Neural progenitor cell (in vitro differentiated cells): ENCODE measurements at places on chromosomes 2 and 18. TPM values are rescaled to one million over a fixed set of nuclear protein-coding genes. Genes with fewer than 3 reads are reported as not detected.
A peak's percentile ranks its signal among the peaks of the same experiment; 100 is the strongest.

GRCh38 chr2:130920415-130921163 lies 83.9 kb downstream of the ARHGEF4 start:
- DNase-seq, result peak; percentile 85

DNA sequence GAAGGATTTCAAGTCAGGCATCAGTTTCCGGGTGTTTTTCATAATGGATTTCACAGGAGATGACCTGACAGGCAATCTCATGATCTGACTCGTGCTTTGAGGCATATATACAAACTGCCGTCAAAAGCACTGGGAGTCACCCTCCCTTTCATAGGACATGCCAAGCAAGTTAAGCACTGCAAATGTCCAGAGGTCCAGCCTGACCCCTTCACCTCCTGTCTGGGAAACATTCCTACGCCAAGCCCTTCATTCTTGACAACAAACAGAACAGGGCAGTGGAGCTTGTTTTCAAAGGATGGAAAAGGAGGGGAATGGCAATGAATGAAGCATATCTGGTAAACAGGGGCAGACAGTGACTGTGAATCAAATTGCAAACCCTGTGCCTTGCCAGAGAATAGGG lies 963.6 kb downstream of the BCL11A start:
- no peak for DNase-seq

GRCh38 chr2:17607379-17607778 lies 66.9 kb downstream of the VSNL1 start:
- DNase-seq, result no peak

DNA sequence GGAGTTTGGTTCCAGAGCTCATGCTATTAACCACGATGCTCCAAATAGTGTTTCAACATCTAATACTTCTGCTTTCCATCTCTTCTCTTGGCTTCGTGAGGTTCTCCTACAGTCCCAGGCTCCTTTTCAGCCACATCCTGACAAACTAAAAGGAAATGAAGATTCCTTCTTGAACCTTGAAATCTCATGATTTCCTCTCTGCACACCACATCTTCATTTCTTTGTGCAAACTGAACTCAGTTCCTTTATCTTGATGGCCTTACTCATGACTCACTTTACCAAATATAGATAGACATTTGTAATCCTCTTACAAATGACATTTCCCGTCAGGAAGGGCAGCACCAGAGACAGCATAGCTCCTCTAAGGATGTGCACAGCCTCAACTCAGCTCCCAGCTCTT lies 50.0 kb upstream of the ITGA4 start:
- no peak for DNase-seq

DNA sequence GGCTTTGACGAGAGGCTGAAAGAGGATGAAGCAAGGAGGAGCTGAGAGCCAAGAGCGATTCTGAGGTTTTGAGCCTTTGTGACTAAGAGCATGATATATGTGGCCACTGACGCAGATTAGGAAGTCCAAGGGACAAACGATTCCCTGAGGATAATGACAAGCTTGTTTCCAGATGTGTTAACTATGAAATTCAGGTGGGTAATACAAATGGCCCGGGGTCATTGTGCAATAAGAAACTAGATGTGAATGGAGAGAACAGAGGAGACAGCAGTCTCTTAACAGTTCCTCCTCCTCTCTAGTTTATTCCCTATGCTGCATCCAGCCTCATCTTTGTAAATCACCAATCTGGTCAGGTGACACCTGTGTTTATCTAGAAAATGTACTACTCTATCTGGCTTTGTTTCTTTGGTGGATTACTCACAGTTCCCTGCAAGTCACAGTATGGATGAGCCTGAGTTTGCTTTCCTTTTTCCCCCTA lies 84.2 kb downstream of the SOCS6 start:
- no peak for DNase-seq

DNA sequence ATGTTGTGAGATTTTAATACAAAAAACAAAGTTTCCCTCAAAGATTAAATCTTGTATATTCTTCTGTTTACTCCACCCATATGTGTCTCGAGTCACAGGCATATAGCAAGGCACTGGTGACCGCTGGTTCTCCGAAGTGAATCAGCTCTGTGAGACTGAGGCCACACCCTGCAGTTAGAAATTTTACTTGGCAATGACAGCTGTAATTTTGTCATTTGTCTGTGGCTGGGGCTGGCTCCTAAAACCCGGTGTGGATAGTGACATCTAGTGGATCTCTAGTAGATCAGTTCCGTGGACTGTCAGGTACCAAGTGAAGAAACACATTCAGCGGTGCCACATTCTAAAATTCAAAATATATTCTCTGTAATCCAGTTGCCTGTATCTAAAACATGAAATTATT lies 278.0 kb downstream of the NEDD4L start:
- DNase-seq, result peak; percentile 45

DNA sequence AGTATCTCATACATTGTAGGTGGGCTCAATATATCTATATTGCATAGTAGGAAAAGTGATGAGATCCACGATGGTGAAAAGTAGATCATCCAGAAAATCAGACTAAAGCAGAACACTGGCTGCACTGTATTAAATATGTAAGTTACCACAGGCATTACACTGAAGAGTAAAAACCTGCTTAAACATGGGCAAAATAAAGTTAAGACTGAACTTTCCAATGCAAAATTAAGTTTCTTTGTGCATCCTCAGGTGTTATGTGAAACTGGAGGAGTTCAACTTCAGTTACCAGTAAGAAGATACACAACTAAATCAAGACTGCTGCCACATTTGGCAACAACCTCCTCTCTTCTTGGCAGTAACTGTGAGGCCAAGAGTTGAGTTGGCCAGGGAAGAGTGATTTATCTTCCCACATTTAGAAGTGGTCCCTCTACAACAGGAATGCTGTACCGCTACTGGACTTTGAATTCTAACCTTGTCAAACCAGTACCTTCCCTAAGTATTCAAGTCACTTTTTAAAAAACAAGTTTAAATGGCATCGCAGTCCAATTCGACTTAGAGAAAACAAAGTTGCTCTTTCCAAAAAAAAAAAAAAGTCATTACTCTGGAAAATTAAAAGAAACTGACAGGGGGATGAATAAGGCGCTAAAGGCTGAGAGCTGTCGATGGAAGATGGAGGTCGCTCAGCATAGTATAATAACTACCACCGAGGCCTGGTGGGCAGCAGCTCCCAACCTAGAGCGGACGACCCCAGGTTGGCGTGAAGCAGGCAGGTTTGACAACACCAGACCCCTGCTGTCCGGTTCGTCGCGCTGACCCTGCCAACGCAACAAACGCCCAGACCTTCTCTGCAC lies 1.1 kb downstream of the MAP4K3 start:
- DNase-seq, result no peak

GRCh38 chr18:62852851-62853250 lies 137.5 kb downstream of the PHLPP1 start:
- DNase-seq, result no peak

GRCh38 chr2:14340703-14341102 lies 291.8 kb upstream of the LRATD1 start:
- no peak for DNase-seq

- peak; percentile 20 for DNase-seq
These were observed 8.8 kb upstream of the ATOH8 start for GRCh38 chr2:85744741-85745601.

GRCh38 chr2:218292048-218293014 lies at the start of gene TMBIM1:
TMBIM1 (minus strand) TSS chr2:218292503; CDS start chr2:218282141, 10,362 bp downstream.
- peak; percentile 89 for DNase-seq

DNA sequence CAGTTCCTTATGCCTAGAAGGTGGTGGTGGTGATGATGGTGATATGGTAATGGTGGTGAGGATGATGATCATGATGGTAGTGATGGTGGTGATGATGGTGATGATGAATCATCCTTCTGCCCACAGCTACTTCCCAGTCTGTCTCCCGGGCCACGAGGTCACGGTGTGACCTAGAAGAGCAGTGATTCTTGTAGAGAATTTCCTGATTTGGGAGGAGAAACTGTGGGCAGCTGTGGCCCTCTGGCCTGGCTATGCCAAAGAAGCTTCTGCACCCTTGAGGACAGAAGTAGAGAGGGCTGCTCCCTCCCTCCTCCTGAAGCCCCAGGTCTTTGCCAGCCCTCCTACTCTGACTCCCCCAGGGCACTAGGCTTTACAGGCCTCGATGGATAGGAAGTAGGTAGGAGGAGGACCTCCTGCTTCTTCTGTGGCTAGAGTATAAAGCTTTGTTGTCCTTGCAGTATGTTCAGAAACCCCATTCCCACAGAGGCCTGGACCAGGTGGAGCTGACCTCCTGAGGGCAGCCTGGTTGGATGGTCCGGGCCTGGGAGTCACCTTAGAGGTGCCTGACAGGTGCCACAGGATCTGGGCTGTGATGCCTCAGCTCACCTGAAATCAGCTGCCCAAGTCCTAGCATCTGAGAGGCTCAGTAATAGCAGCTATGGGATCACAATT lies 57.9 kb upstream of the EPAS1 start:
- no peak for DNase-seq

- no peak for DNase-seq
These were observed 84.4 kb upstream of the CAVIN2 start for GRCh38 chr2:191931329-191931728.

DNA sequence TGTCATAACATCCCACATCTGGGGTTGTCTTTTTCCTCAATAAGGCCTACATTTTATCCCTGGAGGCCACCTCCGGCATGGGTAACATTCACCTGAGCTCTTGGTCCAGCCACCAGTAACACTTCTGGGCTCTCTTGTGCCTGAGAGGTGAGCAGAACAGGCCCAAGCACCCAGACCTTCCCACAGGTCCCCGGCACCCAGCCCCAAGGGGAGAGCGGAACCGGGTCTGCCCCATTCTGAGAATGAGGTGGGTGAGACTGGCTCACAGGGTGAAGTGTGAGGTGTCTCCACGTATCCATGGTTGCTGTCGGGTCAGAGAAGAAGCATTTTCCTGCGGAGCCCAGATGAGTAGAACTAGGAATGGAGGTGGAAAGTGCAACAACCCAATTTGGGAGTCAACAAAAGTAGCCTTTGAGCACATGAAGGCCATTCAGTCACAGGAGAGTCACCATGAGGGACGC lies 496.7 kb upstream of the MYT1L start:
- no peak for DNase-seq

- DNase-seq, result no peak
These were observed 586.4 kb upstream of the ZEB2 start for GRCh38 chr2:145106293-145106692.

- no peak for DNase-seq
These were observed 82.5 kb downstream of the SPP2 start for GRCh38 chr2:234133004-234133403.

DNA sequence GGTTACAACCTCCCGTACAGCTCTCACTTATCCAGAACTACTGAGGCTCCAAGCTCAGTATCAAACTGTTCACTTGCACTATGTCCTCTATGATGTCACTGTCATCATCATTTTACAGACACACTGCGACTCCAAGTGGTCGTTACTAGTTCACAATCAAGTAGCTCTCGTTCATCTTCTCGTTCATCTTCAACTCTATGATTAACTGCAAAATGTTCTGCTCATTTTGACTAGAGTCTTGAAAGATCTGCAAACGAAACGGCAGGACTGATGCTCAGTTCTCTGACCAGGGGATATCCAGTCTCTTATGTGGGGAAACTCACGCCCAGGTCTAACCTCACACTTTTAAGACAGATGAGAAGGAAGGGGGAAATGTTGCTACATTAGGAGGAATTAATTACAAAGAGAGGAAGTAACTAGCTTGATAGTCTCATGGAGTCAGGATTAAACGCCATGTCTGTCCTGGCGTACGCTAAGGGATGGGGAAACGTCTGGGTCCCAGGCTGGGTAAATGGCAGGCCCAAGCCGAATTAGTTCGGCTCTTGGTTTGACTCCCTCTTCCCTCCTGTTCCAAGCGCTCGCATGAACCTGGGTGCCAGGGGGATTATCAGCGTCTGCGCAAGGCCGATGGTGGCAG lies 794 bp upstream of the CHCHD5 start:
- peak; percentile 11 for DNase-seq

GRCh38 chr2:23028106-23028505 lies 356.9 kb upstream of the KLHL29 start:
- DNase-seq, result no peak

DNA sequence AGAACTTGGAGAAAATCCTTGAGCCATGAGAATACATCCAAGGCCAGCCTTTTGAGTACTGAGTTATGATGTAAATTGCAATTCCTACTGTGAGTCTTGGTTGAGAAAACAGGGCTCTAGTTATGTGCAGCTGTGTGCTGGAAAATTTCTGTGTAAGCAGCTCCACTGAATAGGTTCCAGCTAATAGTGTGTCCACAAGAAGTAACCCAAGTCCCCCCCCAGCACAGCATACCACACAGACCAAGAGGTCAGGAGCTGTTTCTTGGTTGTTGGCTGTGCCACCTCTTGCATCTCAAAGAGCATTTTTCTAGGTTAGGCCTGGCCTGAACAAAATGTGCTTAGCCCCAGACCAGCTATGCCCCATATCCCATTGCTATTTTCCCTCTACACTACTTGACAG lies 36.8 kb upstream of the APCDD1 start:
- DNase-seq, result no peak

DNA sequence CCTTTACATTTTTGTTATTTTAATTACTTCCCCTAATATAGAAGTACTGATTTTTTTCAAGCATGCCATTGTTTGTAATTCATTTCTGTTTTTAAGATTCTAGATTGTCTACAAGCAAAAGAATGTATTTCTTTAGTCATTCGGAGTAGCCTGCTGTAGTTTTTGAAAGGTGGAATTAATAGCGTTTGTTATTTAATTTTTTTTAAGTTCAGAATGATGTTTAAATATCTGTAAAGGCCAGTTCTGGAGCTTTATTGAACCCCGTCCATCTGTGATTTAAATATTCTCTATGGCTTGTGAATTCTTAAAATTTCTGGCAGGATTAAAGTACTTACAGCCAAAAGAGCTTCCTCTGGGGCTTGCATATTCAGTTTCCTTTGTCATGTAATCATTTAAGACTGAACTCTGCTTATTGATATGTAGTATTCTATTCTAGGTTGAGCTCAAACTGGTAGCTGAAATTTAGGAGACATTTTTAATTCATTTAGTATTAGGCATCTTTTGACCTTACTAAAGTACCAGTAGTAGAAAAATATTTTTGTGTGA lies 5.2 kb downstream of the TGIF1 start:
- DNase-seq, result peak; percentile 29

DNA sequence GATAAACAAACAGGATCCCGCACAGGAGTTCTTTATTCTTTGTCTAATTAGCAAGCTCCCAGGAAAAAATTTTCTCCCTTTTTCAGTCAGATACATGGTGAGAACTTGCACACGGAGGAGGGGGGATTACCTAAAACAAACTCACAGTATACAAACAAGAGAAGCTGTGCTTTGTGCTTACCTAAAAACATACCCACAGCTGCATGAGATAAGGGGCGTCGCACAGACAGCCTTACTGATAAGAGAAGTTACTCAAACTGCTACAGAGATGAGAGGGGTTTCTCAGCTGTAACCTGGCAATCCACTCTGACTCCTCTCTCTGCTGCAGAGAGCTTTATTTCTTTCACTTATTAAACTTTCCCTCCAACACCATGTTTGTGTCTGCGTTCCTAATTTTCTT lies 32.9 kb upstream of the ST3GAL5 start:
- DNase-seq, result no peak

DNA sequence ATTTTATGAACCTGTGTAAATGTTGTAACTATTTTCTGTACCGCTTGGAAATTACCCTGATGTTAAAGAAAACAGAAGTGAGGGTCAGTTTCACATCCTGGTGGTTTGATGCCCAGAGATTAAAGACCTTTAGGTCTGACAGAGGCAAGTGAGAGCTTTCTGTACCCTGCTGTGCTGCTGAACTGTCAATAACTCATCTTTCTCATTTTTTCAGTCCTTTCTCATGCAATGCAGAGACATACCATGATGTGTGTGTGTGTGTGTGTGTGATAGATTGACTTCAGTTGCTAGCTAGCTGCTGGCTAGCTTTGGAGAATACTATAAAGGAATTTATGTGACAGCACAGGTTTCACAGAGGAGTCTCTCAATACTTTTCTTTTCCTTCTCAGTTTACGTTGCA lies 2025.6 kb upstream of the LRRTM1 start:
- DNase-seq, result peak; percentile 7

The CYP26B1 gene
- total RNA-seq, result 0.21 and 1.2 TPM in 2 replicates

The VWC2L gene
- total RNA-seq, result not detected in 2 replicates

The PTPRN gene
- total RNA-seq, result 0.60 and 4.2 TPM in 2 replicates

The PSMD14 gene
- 117 and 152 TPM in 2 replicates for total RNA-seq

The SDC1 gene
- total RNA-seq, result 27.5 and 54.0 TPM in 2 replicates
